Umbilical cord (tissue), 2 donors: ENCODE measurements at places on chromosomes 1 and 21.

DNA sequence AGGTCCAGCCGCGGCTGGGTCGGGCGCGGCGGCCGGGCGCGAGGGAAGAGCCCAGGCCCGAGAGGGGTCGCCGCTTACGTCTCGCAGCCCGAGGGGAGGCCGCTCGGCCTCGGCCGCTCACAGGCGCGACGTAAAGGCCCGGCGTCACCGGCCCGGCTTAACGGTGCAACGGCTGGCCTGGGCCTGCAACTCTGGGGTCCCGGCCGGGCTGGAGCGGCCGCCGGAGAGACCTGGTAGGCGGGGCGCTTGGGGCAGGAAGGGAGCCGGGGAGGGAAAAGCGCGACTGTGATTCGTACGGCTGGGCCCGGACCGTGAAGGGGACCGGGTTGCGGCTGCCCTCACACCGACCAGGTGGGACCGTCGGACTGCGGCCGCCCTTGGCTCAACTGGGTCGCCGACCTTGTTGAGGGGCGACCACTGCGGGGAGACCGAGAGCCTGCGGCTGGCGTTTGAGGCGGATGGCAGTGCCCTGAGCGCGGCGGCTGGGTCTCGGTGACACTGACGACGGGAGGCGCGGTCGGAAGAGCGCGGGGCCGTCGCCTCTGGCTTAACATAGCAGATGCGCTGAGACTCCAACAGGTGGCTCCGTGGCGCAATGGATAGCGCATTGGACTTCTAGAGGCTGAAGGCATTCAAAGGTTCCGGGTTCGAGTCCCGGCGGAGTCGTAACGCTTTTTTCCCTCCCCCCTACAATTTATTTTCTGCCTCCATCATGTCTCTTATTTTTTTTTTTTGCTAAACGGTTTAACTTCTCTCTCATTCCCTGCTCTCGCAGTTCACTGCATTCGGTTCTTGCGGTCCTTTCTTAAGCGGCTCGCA, 31.8 kb downstream of the DNTTIP2 start:
- peak; percentile 92 for DNase-seq

DNA sequence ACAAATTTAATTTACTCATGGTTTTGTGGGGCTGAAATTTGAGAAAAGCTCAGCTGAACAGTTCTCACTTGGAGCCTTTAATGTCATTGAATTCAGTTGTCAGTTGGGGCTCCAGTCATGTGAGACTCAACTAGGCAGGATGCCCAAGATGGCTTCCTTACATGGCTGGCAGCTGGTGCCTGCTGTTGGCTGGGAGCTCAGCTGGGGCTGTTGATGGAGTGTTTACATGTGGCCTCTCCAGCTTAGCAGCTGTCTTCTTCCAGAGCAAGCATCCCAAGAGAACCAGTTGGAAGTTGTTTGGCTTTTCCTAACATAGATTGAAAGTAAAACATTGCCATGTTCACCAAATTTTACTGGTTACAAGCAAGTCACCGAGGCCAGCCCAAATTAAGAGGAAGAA, 81.8 kb upstream of the KCNA3 start:
- no peak for DNase-seq

- peak; percentile 43 for DNase-seq
These were observed 801 bp downstream of the EPRS1 start for GRCh38 chr1:220045356-220046051.

GRCh38 chr1:222404710-222405109, 143.2 kb downstream of the HHIPL2 start:
- no peak for DNase-seq

- no peak for DNase-seq
These were observed 37.9 kb downstream of the CDK18 start for GRCh38 chr1:205542367-205542766.

DNA sequence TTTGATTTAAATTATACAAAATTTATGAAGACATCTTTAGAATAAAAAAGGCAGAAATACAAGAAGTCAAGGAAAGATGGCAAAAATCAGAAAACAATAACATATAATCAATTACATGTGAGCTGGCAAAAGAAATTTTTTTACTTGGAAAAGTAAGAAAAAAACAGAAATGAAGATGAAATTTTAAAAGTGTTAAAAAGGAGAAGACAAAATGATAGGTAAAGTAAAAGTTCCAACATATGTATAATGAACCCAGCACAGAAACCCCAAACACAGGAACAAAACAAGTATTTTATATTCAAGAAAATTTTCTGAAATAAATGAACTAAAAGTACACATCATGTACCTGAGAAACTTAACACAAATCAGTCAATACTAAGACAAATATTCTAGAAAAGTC, 63.4 kb downstream of the USP1 start:
- DNase-seq: no peak

GRCh38 chr1:52660807-52661206, 27.8 kb downstream of the SHISAL2A start:
- no peak for DNase-seq

DNA sequence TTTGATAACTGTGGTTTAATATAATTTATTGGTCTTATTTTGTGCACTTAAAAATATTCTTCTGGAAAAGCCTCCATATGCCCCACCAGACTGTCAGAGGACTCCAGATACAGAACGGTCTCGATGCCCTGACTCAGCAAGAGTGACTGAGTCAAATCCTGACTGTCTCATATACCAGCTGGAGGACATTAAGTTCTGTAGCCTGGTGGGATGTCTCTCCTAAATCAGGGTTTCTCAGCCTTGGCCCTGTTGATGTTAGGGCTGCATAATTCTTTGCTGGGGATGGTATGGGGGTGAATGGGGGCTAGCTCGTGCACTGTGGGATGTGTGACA, 67.7 kb upstream of the TLR5 start:
- DNase-seq: peak; percentile 11

- peak; percentile 79 for DNase-seq
These were observed 1.9 kb downstream of the S100A11 start for GRCh38 chr1:152034654-152035538.

DNA sequence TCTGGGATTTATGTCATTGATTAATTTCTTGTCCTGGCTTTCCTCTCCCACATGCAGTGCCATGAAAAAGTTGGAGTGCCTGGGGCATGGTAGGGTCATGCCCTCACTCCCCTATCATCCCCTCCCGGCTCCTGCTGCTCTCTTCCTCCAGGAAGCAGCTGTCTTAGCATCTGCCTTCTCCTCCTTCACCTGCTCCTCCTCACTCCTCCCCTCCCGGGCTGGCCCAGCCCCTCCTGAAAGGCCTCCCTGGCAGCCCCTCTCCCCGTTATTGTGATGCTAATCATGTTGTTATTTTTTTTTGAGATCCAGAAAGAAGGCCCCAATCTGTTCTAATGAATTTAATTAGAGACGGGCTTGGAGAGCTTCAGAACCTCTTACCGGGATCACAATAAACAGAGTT, 36.3 kb upstream of the NFASC start:
- no peak for DNase-seq

- DNase-seq: peak; percentile 87
These were observed 436.5 kb upstream of the VAMP3 start for GRCh38 chr1:7334475-7335035.

- peak; percentile 23 for DNase-seq
These were observed 9.3 kb upstream of the FCAMR start for GRCh38 chr1:206979379-206980043.

GRCh38 chr1:36864823-36865601, 169.3 kb downstream of the GRIK3 start:
- DNase-seq: no peak

GRCh38 chr1:116544588-116545358, 26.1 kb downstream of the CD58 start:
- DNase-seq: no peak

GRCh38 chr1:153483776-153484175, 23.3 kb upstream of the S100A7 start:
- no peak for DNase-seq

GRCh38 chr1:115068826-115069585, 20.3 kb downstream of the TSPAN2 start:
- no peak for DNase-seq

DNA sequence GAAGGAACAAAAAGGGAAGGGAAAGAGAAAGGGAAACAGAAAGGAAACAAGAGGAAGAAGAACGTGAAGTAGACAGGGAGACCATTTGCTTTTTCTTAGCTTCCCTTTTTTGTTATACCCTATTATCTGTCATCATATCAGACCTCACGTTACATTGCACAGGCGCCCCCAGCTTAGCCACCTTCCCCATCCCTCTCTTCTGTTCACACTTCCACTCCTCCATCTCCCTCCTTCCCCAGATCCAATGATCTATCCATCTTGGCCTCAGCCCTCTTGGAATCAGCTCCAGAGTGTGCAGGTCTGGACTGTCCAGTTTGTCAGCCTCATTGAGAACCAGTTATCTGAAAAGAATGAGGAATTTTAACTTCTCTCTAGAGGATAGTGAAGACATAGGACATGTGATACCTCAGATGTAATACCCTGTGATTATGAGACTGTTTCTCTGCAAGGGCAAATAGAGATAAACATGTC, 101.1 kb upstream of the ERRFI1 start:
- DNase-seq: peak; percentile 64

GRCh38 chr1:3838788-3839187, 18.2 kb downstream of the CEP104 start:
- DNase-seq: no peak

- DNase-seq: no peak
These were observed 88.7 kb upstream of the KIF1B start for GRCh38 chr1:10121688-10122087.

GRCh38 chr1:236870721-236871120, 75.6 kb downstream of the MTR start:
- peak; percentile 38 for DNase-seq

- peak; percentile 68 for DNase-seq
These were observed 10.5 kb downstream of the C1orf115 start for GRCh38 chr1:220700556-220701179.

DNA sequence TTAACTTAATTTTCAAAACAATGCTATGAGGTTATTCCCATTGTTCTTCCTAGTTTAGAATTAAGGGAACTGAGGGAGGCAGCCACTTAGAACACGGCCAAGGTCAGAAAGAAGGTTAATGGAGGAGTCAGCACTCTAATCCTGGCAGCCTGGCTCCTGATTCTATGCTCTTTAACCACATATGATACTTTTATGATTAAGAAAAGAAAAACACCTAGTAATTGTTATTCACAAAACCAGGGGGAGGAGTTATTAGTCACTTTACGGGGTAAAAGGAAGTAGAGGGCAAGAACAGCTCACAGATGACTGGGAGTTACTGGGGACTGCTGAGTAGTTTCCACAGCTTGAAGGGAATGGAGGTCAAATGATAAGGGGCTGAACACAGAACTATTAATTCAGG, 38.6 kb downstream of the GADD45A start:
- peak; percentile 14 for DNase-seq

DNA sequence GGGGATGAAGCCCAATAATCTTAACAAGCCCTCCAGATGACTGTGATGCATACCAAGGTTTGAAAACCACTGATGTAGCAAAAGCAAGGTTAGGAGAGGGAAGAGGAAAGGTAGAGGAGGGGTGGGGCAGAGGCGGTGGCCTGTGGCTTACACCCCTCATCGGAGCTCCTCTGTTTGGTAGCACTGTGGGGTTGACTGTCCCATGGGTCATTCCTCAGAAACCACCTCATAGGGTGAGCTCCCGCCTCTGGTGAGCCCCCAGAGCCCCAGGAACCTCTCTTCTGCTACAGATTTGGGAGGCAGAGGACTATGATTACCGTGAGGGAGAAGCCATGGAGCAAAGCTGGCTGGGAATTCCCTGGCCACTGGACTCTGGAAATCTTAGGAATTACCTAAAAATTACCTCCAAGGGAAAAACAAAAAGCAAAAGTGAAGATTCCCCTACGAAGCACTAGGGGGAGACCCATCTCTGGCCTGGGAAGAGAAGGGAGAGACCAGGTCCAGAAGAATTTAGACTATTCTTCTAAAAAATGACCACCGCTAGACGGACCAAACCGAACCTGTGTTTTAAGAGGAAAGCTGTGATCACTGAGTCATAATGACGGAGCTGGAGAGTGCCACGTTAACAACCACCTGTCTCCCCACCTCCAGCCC, 1.5 kb upstream of the RASSF5 start:
- DNase-seq: no peak

DNA sequence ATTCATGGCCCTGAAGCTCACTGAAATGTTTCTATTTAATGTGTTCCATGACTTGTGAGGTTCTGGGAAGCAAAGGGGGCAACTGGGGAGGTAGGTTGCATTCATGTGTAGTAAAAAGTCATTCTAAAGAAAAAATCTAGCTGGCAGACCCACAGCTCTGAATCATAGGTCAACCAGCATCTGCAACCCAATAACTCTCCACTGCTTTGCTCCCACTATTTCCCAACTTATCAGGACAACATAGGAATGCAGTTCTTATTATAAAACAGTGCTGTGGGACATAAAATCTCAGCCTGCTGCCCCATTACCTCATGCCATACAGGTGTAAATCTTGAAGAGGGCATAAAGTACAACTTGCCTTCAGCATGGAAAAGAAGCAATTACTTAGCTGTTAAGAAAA, 576.1 kb upstream of the PTBP2 start:
- no peak for DNase-seq

- DNase-seq: peak; percentile 77
These were observed 163.7 kb downstream of the LTN1 start for GRCh38 chr21:28828981-28829380.

- no peak for DNase-seq
These were observed 23.0 kb downstream of the DPH5 start for GRCh38 chr1:101002551-101002950.

GRCh38 chr1:1086911-1087341, 12.8 kb upstream of the RNF223 start:
- no peak for DNase-seq

DNA sequence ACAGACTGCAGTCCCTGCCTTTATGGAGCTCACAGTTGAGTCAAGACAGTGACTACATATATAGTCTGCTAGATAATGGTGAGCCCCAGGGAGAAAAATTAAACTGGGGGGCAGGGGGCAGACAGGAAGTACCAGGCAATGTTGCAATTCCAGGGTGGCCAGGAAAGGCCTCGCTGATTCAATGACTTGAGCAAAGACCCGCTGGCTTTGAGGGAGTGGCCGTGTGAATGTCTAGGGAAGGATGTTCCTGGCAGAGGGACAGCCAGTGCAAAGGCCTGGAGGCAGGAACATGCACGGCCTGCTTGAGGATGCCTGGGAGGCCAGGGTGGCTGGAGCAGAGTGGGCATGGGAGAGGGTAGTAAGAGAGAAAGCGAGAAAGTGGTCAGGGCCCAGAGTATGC, 23.0 kb upstream of the EPHA8 start:
- no peak for DNase-seq

- DNase-seq: no peak
These were observed 38.6 kb downstream of the EIF2B3 start for GRCh38 chr1:44947774-44948311.

GRCh38 chr1:172489847-172490246, 43.1 kb upstream of the SUCO start:
- no peak for DNase-seq

DNA sequence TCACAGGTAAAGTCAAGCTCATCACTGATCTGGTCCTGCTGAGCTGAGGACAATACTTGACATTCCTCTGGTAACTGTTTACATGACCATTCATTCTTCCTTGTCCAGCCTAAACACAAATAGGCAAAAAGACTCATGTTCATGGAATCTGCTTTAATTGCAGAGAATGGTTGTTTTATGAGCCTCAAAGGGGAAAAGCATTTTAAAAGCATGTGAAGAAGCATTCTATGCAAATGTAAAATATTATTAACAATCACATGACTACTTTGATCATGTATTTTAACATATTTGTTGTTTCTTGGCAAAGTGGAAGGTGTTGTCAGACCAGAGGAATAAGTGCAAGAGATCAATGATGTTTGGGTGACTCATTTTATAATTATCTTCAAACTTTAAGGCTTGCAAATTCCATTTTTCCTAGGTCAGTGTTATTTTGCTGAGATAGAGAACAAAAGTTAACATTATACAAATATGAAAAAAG, 133.7 kb downstream of the RUNX1 start:
- DNase-seq: no peak
